Stimulated activated CD4-positive, alpha-beta T cell treated with anti-CD3 and anti-CD28 coated beads, Interleukin-1b, Interleukin-23, amount 100 ng/mL, for 1 hour (primary cell): ENCODE measurements at places on chromosomes 2 and 18.

GRCh38 chr18:76859474-76860339 lies 37.4 kb downstream of the ZNF236 start:
- DNase-seq = no peak

- DNase-seq = no peak
Observed at GRCh38 chr2:147808520-147808919, 36.3 kb upstream of the ACVR2A start.

DNA sequence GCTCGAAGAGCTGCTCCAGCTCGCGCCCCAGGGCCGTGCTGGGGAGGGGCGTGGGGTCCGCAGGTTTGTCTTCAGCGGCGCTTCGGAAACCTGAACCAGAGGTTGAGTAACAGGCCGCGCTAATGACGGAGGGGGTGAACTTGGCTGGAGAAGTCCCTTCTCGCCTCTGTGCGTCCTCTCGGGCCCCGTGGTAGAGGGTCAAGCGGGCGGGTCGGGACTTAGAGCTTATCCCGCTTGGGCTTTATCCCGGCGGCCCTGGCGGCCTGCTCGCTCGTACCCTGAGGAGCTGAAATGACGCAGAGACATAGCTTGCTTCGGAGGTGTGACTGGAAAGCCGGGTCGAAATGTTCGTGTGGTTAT lies 479 bp downstream of the RNMT start:
- no peak for DNase-seq

- DNase-seq = no peak
Observed at GRCh38 chr2:206533977-206534376, 90.6 kb downstream of the ADAM23 start.

- DNase-seq = no peak
Observed at GRCh38 chr18:67509741-67510391, 6.7 kb downstream of the DSEL start.

DNA sequence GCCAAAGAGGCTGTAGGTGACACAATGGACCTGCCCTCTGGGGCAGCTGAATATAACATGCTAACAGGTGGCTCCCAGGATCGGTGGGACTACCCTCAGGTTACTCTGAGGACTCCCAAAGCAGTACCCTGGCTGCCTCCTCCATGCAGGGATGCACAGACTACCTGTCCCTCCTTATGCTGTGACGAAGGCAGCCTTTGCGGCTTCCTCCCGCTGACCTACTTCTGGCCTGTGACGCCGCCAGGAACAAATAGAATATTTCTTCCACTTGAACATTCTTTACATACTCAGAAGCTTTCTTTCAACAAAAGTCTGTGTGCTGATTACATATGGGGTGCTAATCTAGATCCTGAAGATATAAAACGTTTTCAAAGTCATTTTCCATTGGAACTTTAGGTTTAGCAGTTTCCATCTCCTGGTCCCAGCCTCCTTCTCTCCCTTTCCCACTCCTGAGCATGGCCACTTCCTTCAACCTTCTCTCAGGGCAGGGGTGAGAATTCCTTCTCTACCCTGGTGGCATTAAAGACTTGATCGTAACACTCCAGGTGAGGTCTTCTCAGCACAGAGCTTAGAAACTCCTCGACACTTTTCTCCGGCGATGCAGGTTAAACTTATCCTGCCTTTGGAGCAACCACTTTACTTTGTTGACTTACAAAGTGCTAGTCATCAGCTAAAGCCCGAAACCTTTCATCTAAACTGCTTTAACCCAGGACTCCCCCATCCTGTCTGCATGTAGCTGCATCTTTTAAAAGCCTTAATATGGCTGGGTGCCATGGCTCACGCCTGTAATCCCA lies 58.9 kb upstream of the STK17B start:
- no peak for DNase-seq

GRCh38 chr2:221529177-221529942 lies 42.7 kb downstream of the EPHA4 start:
- no peak for DNase-seq

- DNase-seq = no peak
Observed at GRCh38 chr18:13471198-13471845, 252.8 kb downstream of the LDLRAD4 start.

GRCh38 chr2:102008490-102008889 lies 16.7 kb downstream of the IL1R2 start:
- DNase-seq = no peak

GRCh38 chr2:158815166-158815565 lies 20.0 kb downstream of the DAPL1 start:
- DNase-seq = no peak

DNA sequence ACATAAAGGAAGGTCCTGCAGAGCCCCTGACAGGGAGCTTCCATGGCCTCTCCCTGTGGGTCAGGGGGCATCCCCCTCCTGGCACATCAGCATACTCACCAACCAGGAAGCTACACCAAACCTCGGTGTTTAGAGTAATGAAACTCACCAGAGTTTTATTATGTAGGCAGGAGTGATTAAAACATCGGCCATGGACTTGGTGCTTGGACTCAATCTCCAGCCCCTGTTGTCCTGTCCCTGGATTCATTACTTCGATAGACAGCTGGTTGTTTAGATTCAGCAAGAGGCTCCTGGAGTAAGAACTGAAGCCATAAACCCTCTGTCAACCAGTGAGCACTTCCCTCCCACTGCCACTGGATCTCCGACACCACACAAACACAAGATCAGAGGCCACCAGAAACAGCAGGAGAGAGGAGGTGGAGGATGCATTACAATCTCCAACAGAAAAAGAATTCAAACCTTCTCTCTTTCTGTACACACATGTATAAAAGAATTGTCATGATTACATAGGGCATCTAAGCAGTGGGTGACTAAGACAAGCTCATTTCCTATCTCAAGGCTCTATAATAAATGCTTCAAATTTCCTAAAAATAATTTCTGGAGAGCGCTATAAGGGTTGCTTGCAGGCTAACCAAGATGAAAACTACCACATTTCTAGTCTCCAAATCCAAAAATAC lies 27.2 kb downstream of the TBC1D8 start:
- no peak for DNase-seq

DNA sequence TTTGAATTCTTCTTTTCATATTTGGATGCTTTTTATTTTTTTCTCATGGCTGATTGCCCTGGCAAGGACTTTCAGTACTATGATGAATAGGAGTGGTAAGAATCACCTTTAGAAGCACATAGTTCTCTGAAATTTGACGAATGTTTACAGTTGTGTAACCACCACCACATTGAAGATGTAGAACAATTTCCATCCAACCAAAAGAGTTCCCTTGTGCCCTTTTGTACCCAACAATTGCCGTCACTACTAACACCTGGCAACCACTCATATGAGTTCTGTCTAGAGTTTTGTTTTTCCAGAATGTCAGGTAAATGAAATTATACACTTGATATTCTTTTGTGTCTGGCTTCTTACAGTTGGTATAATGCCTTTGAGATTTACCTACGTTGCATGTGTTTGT lies 28.7 kb upstream of the SLC16A14 start:
- DNase-seq = no peak

DNA sequence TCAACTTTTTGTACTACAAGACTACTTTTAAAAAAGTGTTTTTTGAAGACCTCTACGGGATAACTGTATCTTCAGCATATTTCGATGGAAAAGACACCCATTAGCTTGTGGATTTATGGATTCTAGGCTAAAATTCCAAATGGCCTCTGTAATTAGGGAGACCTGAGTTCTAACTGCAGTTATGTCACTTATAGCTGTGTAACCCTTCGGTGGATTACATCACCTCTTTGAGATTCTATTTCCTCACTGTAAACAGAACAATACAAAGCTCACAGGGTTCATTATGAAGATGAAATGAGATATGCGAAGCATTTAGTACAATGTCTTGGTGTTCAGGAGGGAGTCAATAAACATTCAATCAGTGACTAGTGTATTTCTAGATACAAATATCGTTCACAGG lies 24.2 kb downstream of the LMAN2L start:
- no peak for DNase-seq

- no peak for DNase-seq
Observed at GRCh38 chr2:159209341-159210306, 76.9 kb downstream of the WDSUB1 start.

DNA sequence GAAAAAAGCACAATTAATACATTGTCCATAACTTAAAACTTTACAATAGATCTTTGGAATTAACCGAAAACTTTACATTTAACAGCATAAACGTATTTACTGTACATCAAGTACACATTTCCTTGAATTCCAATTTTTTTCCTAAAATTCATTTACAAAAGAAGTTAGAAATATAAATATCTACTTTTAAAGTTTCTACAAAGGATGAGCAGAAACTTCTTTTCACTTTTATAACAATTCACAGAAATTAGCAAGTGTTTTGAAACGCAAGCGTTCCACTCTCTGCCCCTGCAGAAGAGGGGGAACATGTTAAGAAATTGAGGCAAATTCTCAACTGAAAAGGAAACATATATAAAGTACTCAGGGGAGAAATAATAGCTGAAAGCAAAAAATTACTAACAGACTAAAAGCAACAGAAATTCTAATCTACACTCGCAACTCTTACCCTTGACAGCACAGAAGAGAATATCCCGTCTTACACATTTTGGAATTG lies 1.5 kb downstream of the NFE2L2 start:
- no peak for DNase-seq

DNA sequence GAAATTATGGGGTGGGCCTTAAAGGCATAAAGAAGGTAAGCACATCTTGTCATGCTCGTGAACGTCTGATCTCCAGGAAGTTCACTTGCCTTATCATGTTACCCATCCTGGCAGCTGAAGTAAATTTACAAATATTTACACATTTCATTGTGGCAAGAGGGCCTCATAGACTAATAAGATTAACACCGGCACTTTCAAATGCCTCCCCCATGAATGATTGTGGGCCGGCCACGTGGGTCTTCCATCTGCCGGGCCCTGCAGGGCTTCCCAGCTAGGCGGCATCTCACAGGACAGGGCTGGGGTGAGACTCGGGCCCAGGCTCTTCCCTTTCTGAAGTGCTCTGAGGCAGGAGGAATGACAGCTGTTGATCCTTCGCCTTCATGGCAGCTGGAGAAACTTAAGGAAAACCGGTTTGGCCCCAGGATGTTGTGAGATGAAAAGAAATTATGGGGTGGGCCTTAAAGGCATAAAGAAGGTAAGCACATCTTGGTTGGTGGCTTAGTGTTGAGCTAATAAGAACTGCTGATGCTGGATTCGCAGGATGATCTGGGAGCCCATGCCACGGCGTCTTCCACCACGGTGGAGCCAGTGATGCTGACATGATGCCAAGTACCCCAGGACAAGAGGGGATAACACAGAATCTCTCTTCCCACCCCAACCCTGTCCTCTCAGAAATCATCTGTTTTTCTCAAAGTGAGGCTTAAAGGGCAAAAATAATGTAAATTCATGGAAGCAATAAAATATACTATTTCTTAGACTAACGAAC lies 176.3 kb downstream of the SEPTIN10 start:
- no peak for DNase-seq

DNA sequence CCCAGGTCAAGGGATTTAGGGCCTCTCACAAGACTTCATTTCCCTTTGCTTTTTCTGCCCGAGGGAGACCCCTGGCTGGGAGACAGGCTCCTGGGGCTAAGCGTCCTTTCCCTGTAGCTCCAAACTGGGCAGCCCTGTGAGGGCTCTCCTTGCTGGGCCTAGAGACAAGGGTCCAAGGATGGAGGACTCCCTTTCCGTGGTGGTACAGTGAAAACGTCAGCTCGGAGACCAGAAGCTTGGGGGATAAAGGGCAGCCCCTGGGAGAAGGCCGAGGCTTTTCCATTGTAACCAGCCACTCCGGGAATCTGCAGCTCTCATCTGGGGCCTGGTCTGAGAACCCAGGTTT lies 2.3 kb downstream of the SIX2 start:
- no peak for DNase-seq

DNA sequence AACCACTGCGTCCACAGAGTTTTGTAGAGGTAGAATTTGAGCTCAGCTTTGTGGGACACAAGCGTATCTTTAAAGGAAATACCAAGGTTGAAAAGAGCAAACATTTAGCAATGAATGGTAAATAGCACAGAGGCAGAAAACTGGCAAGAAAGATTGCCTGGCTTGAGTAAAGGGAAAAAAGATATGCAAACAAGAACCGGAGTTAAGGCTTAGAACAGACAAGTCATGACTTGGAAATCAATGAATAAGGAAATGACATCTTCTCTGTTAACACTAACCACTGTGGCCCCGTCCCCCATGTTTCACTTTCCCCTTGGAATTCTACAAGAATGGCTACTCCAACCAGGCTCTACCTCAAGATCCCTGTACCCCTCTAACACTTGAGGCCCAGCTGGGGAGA lies 3.8 kb downstream of the STAM2 start:
- DNase-seq = no peak

GRCh38 chr2:196528486-196529223 lies 110.9 kb upstream of the CCDC150 start:
- no peak for DNase-seq

DNA sequence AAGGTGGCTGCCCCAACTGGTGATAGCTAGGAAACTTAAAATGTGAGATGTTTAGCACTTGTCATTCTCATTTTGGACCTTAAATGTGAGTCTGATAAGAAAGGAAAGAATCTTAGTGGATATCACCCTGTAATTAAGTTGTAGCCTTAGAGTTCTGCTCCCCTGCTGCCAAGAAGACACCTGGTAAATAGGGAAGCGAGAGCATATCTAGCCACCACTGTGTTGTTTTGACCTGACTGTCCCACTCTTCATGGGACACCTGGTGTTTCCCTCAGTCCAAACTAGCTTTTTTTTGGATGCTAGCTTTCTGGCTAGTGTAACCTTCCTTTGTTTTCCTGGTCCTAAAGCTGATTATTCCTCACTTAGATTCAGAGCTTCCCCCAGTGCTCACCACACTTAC lies 357.6 kb downstream of the RAD51AP2 start:
- no peak for DNase-seq

- DNase-seq = no peak
Observed at GRCh38 chr2:31381601-31382000, 32.9 kb downstream of the XDH start.

DNA sequence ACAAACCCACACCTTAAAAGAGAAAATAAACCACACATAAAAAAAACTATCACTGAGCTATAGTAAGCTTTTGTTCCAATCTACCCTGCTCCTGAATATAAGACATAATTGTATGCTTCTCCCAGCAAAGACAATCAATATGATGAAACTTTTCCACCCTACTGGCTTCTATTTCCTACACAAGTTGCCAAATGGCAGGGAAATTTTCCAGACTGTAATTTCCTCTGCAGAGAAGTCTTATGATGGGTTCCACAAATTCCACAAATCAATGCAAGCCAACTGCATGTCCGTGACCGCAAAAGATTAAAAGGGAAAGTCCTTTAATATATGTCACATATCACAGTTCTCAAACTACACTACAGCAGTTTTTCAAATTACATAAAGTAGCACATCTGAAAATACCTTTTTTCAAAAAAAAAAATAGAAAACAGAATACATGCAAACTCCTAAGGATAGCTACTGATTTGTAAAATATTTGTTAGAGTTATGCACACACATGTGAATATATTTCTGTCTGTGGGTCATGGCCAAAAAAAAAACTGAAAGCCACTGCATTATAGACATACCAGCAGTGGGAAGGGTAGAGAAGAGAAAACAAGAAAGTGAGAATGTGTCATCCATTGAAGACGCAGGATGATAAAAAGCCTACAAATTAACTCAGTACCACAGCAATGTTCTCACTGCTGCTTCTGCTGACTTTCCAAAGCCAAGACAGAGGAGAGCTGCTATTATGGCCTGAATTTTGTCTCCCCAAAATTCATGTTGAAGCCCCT lies 61.4 kb downstream of the RPL31 start:
- DNase-seq = no peak

GRCh38 chr2:191023235-191023679 lies 9.3 kb upstream of the STAT1 start:
- DNase-seq = no peak
